ENCODE measurements at places on chromosomes 1 and 21. TPM values are rescaled to one million over a fixed set of nuclear protein-coding genes. Genes with fewer than 3 reads are reported as not detected.

KRTAP10-8 gene
- total RNA-seq = not detected

FAM131C gene
- total RNA-seq = 0.34 TPM

FHAD1 gene
- 0.70 TPM for total RNA-seq

GRCh38 chr1:182054698-182055326 is 6.7 kb downstream of the ZNF648 start:
- H3K27me3 ChIP-seq = peaks cover 37% of the 10 kb centered on the region
- H3K27ac ChIP-seq = no peak overlapping the region
- DNase-seq = peak; percentile 26
- H3K36me3 ChIP-seq = no peaks in the 10 kb centered on the region
- H3K4me3 ChIP-seq = no peak overlapping the region

DNA sequence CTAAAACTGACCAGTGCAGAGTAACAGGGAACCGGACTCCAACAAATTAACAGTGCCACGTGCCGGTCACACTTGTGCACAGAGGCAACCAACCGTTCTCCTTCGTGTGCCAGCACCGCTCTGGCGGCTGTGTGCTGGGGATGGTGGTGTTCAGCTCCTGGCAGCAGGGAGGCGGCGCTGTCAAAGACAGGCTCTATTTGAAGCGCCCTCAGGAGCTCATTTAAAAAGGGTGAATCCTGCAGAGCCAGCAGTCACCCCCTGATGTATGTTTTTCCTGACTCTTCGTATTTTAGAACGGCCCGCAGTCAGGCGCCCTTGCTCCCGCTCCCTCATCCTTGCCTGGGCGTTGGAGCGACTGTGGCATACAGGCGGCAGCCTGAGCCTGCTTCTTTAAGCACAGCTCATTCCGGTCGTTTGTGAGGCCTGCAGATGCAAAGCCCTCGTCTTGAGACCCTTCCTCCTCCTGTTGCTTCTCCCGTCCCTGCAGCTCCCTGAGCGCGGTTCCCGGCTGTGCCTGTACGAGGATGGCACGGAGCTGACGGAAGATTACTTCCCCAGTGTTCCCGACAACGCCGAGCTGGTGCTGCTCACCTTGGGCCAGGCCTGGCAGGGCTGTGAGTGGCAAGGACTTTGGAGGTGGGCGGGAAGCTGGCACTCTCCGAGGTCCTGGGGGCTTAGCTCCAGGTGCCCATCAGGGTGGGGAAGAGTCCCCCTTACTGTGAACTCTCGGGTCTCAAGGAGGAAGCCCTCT is 1.1 kb downstream of the DFFB start:
- peak overlapping the region; percentile 96 for H3K4me3 ChIP-seq
- H3K27ac ChIP-seq = no peak overlapping the region
- H3K27me3 ChIP-seq = no peaks in the 10 kb centered on the region
- no peak for DNase-seq
- H3K4me1 ChIP-seq = peaks cover 27% of the 10 kb centered on the region

GRCh38 chr1:165423136-165423535 is 21.8 kb downstream of the RXRG start:
- H3K4me3 ChIP-seq = no peak overlapping the region
- no peaks in the 10 kb centered on the region for H3K36me3 ChIP-seq
- no peaks in the 10 kb centered on the region for H3K27me3 ChIP-seq
- no peak overlapping the region for H3K27ac ChIP-seq
- no peak for DNase-seq
- peaks cover 11% of the 10 kb centered on the region for H3K4me1 ChIP-seq

- DNase-seq = no peak
- no peak overlapping the region for H3K27ac ChIP-seq
- no peaks in the 10 kb centered on the region for H3K4me1 ChIP-seq
- no peak overlapping the region for H3K4me3 ChIP-seq
- no peaks in the 10 kb centered on the region for H3K27me3 ChIP-seq
- no peaks in the 10 kb centered on the region for H3K36me3 ChIP-seq
These were observed 787.0 kb upstream of the B3GALT2 start for GRCh38 chr1:193973428-193973827.

DNA sequence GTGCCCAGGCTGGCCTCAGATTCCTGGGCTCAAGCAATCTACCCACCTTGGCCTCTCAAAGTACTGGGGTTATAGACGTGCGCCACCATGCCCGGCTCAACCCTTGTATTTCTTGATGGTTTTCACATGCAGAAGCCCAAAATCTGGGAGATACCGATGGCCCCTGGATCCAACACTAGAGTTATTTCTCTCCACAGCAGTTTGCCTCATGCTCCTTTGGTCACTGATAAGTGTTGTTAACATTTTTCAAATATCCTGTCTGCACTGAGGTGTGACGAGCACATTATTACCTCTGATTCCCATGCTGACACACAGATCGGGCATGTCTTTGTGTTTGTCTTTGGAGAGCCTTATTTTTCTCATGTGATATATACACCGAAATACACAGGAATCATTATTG is 107.0 kb downstream of the KIF26B start:
- H3K27me3 ChIP-seq = no peaks in the 10 kb centered on the region
- H3K4me1 ChIP-seq = no peaks in the 10 kb centered on the region
- H3K4me3 ChIP-seq = no peak overlapping the region
- H3K27ac ChIP-seq = no peak overlapping the region
- DNase-seq = no peak

GRCh38 chr1:70431874-70432273 is 20.8 kb downstream of the CTH start:
- H3K27me3 ChIP-seq = no peaks in the 10 kb centered on the region
- no peak for DNase-seq
- no peak overlapping the region for H3K4me3 ChIP-seq
- H3K4me1 ChIP-seq = no peaks in the 10 kb centered on the region
- H3K27ac ChIP-seq = no peak overlapping the region
- peaks cover 11% of the 10 kb centered on the region for H3K36me3 ChIP-seq

GRCh38 chr1:218717575-218717974 is 372.4 kb downstream of the TGFB2 start:
- H3K36me3 ChIP-seq = no peaks in the 10 kb centered on the region
- no peak for DNase-seq
- no peak overlapping the region for H3K4me3 ChIP-seq
- no peaks in the 10 kb centered on the region for H3K4me1 ChIP-seq
- no peak overlapping the region for H3K27ac ChIP-seq

DNA sequence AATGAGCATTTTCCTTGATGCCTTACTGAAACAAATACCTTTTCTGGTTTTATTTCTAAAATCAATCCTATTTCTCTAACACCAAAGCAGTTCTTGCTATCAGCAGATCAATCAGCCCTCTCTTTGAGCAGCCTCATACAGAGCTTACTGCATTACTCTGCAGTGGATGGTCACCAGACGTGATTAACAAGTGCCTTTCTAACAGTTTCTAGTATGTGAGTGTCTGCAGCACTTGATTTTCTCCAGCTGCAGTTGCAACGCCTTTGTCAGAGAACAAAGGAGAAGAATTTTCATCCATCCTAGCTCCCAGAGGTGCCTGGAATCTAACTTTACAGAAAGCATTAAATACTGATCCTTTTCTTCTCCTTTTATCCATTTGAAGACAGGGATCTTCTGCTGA is 177.3 kb upstream of the SGIP1 start:
- no peak for DNase-seq
- H3K27me3 ChIP-seq = no peaks in the 10 kb centered on the region
- H3K27ac ChIP-seq = peak overlapping the region; percentile 60
